GM12878 (cell line): ENCODE measurements at places on chromosomes 1 and 21. TPM values are rescaled to one million over a fixed set of nuclear protein-coding genes. Genes with fewer than 3 reads are reported as not detected.
A peak's percentile ranks its signal among the peaks of the same experiment; 100 is the strongest.

TFF2 gene
- total RNA-seq: not detected in 2 replicates

- DNase-seq: no peak
- no peaks in the 10 kb centered on the region for H3K4me1 ChIP-seq
- no peak overlapping the region for H3K27ac ChIP-seq
- no peaks in the 10 kb centered on the region for H3K36me3 ChIP-seq
- H3K27me3 ChIP-seq: no peaks in the 10 kb centered on the region
Observed at GRCh38 chr1:164804366-164804765, 245.4 kb downstream of the PBX1 start.

LRRC39 gene
- total RNA-seq: 0.13 and 0.23 TPM in 2 replicates

RGS8 gene
- total RNA-seq: 0.31 and 0.35 TPM in 2 replicates

CLK2 gene
- total RNA-seq: 62.3 and 63.1 TPM in 2 replicates

- H3K36me3 ChIP-seq: no peaks in the 10 kb centered on the region
- H3K27ac ChIP-seq: no peak overlapping the region
- H3K27me3 ChIP-seq: peaks cover 4% of the 10 kb centered on the region
- H3K4me1 ChIP-seq: no peaks in the 10 kb centered on the region
- no peak overlapping the region for H3K4me3 ChIP-seq
- no peak for DNase-seq
Observed at GRCh38 chr1:115829023-115829674, 11.8 kb downstream of the NHLH2 start.

DNA sequence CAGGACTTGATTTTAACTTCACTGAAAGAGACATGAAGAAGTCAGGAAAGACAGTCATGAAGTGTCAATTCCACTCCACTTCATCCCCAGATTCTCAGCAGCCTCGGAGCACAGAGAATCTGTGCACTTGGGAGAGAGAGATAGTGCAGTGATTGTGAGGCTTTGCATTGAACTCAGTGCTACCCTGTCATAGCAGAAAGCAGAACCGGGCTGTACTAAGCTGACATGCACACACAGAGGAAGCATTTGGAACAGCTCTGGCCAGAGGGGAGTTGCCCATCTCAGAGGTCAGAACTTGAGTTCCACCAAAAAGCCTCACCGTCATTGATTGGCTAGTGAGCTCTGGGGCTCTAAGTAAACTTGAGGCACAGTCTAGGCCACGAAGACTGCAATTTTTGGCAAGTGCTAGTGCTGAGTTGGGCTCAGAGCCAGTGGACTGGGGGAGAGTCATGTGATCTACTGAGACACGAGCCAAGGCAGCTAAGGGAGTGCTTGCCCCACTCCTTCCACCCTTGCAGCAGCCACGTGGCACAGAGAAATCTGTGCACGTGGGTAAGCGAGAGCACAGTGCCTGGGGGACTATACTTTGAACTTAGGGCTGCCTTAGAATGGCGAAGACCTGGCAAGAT lies 810.2 kb upstream of the ADAMTS5 start:
- no peak overlapping the region for H3K4me3 ChIP-seq
- DNase-seq: no peak
- H3K4me1 ChIP-seq: no peaks in the 10 kb centered on the region
- no peaks in the 10 kb centered on the region for H3K36me3 ChIP-seq

OR2L5 gene
- not detected in 2 replicates for total RNA-seq

DNA sequence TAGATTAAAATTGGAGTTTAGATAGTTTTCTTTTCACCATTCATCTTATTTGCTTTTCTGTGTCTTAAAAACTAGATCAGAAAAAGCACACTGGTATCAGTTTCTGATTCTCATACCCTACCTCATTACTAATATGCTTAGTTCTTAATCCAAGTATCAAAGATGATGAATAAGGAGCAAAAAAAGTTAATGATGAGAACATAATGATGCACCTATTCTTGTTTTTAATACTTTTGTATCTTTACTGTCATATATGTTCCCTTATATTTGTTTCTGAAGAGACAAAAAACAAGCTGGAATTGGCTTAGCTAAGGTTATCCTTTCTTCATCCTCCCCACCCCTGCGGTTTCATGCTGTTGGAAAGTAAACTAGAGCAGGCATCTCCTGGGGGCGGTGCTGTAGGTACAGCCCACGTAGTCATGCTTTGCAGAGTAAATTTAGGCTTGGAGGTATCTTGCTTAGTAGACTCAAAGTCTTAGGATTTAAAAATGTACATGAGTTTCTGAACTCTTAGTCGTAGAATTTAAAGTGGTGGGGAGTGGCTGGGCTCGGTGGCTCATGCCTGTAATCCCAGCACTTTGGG lies 16.4 kb downstream of the CNIH4 start:
- no peak overlapping the region for H3K4me3 ChIP-seq
- peak overlapping the region; percentile 16; the same call in 1 of the 2 replicates for H3K27ac ChIP-seq
- peaks cover 39% of the 10 kb centered on the region for H3K4me1 ChIP-seq
- no peaks in the 10 kb centered on the region for H3K27me3 ChIP-seq

ARHGEF11 gene
- total RNA-seq: 3.2 and 3.5 TPM in 2 replicates

GRCh38 chr1:19405761-19406487 lies 79.4 kb downstream of the CAPZB start:
- no peak overlapping the region for H3K27ac ChIP-seq
- peaks cover 5% of the 10 kb centered on the region for H3K4me1 ChIP-seq
- H3K27me3 ChIP-seq: no peaks in the 10 kb centered on the region

- DNase-seq: no peak
- no peaks in the 10 kb centered on the region for H3K27me3 ChIP-seq
- H3K4me1 ChIP-seq: no peaks in the 10 kb centered on the region
- H3K27ac ChIP-seq: no peak overlapping the region
- H3K4me3 ChIP-seq: no peak overlapping the region
- no peaks in the 10 kb centered on the region for H3K36me3 ChIP-seq
Observed at GRCh38 chr1:214123061-214123784, 135.4 kb downstream of the PROX1 start.

- no peak for DNase-seq
- H3K4me3 ChIP-seq: no peak overlapping the region
- no peaks in the 10 kb centered on the region for H3K27me3 ChIP-seq
- H3K4me1 ChIP-seq: no peaks in the 10 kb centered on the region
- H3K27ac ChIP-seq: no peak overlapping the region
- H3K36me3 ChIP-seq: no peaks in the 10 kb centered on the region
Observed at GRCh38 chr1:7489586-7489985, 281.5 kb upstream of the VAMP3 start.

SLAMF7 gene
- 124 and 133 TPM in 2 replicates for total RNA-seq

DNA sequence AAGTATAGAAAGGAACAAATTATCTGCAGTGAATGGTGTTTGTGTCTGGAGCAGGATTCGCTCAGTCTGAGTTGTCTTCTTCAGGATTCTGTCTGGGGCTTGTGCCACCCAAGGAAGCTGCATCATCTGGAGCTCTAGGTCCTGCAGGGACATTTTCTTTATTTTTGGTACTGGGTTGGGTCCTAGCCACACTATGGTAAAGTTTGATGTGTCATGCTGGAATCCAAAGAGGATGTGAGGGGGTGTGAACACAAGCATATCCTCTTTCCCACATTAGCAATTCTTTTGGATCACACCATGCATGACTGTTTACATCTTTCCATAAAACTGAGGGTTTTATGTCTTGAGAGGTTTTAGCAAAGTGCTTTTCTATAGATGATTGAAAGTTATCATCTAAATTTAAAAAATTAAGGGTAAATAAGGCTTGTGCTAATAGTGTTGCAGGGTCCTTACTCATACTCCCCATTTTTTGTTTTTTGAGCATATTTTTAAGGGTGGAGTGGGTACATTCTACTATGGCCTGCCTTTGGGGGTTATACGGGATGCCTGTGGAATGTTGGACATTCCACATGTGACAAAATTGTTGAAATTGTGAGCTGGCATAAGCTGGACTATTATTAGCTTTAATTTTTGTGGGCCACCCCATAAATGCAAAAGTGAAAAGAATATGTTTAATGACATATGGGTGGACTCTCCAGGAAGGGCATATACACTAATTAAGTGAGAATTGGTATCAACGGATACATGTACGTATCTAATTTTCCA lies 152.0 kb upstream of the HMCN1 start:
- no peaks in the 10 kb centered on the region for H3K4me1 ChIP-seq
- no peaks in the 10 kb centered on the region for H3K27me3 ChIP-seq
- no peak overlapping the region for H3K4me3 ChIP-seq

GRCh38 chr1:207935166-207935583 lies 24.2 kb upstream of the CD34 start:
- peaks cover 5% of the 10 kb centered on the region; the same call in 1 of the 2 replicates for H3K4me1 ChIP-seq
- H3K27ac ChIP-seq: no peak overlapping the region
- no peaks in the 10 kb centered on the region for H3K36me3 ChIP-seq

GRCh38 chr1:87513255-87513654 lies 184.6 kb downstream of the LMO4 start:
- no peaks in the 10 kb centered on the region for H3K36me3 ChIP-seq
- no peak for DNase-seq
- no peaks in the 10 kb centered on the region for H3K4me1 ChIP-seq
- no peaks in the 10 kb centered on the region for H3K27me3 ChIP-seq
- H3K4me3 ChIP-seq: no peak overlapping the region

GBP1 gene
- 3.9 and 4.8 TPM in 2 replicates for total RNA-seq

GRCh38 chr1:206856674-206857464 lies 8.6 kb upstream of the IL20 start:
- DNase-seq: no peak
- no peaks in the 10 kb centered on the region; the same call in 1 of the 2 replicates for H3K27me3 ChIP-seq
- no peak overlapping the region for H3K4me3 ChIP-seq
- H3K27ac ChIP-seq: no peak overlapping the region

DNA sequence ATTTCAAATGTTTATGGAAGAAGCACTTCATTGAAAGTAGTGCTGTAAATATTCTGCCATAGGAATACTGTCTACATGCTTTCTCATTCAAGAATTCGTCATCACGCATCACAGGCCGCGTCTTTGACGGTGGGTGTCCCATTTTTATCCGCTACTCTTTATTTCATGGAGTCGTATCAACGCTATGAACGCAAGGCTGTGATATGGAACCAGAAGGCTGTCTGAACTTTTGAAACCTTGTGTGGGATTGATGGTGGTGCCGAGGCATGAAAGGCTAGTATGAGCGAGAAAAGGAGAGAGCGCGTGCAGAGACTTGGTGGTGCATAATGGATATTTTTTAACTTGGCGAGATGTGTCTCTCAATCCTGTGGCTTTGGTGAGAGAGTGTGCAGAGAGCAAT lies 10.7 kb downstream of the TARDBP start:
- H3K36me3 ChIP-seq: peaks cover 62% of the 10 kb centered on the region
- H3K27me3 ChIP-seq: no peaks in the 10 kb centered on the region
- DNase-seq: no peak
- H3K27ac ChIP-seq: no peak overlapping the region

- no peaks in the 10 kb centered on the region for H3K36me3 ChIP-seq
- H3K4me3 ChIP-seq: no peak overlapping the region
- DNase-seq: no peak
- no peaks in the 10 kb centered on the region for H3K27me3 ChIP-seq
- no peak overlapping the region for H3K27ac ChIP-seq
Observed at GRCh38 chr1:247443641-247444040, 14.3 kb downstream of the OR2B11 start.

- no peak overlapping the region for H3K27ac ChIP-seq
- H3K4me1 ChIP-seq: no peaks in the 10 kb centered on the region
- 0 out of 2 replicates have a peak, but pooled peaks cover 4% of the 10 kb centered on the region for H3K27me3 ChIP-seq
- H3K4me3 ChIP-seq: no peak overlapping the region
Observed at GRCh38 chr1:110136911-110137310, 13.4 kb upstream of the SLC6A17 start.

DNA sequence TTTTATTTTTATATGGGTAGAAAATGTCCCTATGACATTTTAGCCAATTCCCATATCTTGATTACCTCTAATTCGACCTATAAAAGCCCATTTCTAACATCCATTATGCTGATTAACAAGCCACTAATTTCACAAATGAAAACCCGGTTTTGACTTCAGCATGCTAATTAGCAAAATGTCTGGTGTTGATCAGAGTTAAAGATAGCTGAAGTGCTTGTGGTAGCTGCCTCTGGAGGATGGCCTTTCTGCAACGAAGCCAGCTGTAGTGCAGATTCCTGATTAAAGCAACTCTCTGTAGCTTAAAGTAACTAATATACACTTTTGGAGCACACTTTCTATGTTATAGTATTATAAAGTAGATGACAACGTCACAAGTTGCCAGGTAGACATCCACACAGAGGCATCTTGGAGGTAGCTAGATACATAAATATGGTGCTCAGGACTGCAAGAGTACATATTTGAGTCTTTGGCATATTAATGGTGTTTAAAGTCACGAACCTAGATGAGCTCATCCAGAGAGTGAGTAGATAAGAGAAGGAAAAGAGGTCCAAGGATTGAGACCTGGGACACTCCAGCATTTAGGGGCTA lies 239.5 kb downstream of the BRINP2 start:
- no peaks in the 10 kb centered on the region for H3K36me3 ChIP-seq
- H3K4me3 ChIP-seq: no peak overlapping the region
- H3K4me1 ChIP-seq: no peaks in the 10 kb centered on the region
- H3K27ac ChIP-seq: no peak overlapping the region
- DNase-seq: no peak
- no peaks in the 10 kb centered on the region for H3K27me3 ChIP-seq

DNA sequence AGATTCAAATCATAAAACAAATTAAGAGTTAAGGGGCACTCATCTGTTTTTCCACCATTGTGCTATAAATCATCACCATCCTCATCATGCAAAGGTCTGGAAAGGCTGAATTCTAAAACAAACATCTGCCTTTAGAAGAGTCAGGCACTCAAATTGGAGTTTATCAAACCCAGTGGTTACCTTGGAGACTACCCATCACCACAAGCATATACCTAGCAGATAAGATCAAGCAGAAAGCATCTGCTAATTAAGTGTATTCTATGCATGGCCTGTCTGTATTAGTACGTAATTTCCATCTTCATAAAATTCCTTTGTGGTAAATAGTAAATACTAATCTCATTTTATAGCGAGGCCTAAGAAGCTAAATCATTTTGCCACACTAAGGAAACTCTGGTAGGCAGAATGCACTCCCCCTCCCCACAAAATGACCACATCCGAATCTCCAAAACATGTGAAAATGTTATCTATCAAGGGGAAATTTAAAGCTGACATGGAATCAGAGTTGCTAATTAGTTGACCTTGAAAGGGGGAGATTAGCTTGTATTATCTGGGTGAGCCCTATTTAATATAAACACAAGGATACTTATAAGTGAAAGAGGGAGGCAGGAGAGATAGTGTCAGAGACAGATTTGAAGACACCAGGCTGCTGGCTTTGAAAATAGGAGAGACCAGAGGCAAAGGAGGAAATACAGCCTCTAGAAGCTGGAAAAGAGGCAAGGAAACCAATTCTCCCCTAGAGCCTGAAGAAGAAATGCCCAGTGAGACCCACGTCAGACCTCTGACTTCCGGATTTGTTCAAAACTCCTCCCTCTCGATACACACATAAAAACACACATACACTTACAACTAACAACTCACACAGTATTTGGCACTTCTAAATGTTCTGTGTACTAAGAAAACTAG lies 23.2 kb downstream of the ARID4B start:
- H3K4me1 ChIP-seq: no peaks in the 10 kb centered on the region
- H3K27me3 ChIP-seq: no peaks in the 10 kb centered on the region
- H3K36me3 ChIP-seq: no peaks in the 10 kb centered on the region
